ENCODE measurements at places on chromosomes 4 and X.

DNA sequence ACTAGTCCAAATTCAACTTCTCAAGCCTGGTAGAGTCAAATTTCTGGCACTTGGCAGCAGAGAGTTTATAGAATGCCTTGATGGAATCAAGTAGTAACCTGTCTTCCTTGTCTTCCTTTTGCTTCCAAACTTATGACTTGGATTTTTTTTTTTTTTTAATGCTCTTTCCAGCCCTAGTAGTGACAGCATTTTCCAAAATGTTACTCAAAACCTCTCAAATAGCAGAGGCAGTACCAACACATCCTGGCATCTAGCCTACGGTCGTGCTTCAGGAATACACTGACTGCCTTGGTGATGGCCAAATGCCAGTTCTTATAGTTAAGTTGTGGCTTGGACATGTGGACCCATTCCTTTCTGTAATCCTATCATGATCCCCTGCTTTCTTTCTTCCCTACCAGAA lies 46.0 kb downstream of the GALNT7 start:
- no peak for DNase-seq

- no peak for DNase-seq
These were observed 10.2 kb downstream of the CBR4 start for GRCh38 chr4:168999809-169000208.

DNA sequence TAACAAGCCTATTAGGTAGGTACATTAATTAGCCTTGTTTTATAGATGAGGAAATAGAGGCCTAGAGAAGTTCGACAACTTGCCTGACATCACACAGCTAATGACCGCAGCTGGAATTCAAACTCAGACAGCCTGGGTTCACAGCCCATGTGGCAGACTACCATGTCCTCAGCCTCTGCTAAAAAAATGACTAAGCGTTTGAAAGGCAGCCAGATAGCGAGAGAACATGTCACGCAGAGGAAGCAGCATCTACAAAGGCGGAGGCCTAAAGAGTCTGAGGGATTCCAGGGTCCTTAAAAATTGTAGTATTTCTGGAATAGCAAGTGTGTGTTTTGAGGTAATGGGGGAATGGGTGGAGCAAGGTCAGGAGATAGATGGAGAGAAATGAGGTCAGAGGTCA lies 33.2 kb upstream of the BMP15 start:
- no peak for DNase-seq

GRCh38 chrX:6187256-6187655 lies 41.4 kb downstream of the NLGN4X start:
- no peak for DNase-seq

GRCh38 chr4:15516494-15516893 lies 46.8 kb downstream of the CC2D2A start:
- no peak for DNase-seq

- no peak for DNase-seq
These were observed 370.6 kb downstream of the MAGEB5 start for GRCh38 chrX:26586570-26586969.

- DNase-seq = no peak
These were observed 74.1 kb downstream of the FBXO8 start for GRCh38 chr4:174209341-174209740.

- peak; percentile 17 for DNase-seq
These were observed 81.9 kb downstream of the FAM114A1 start for GRCh38 chr4:38949411-38950051.

GRCh38 chrX:101999644-102000539 lies 68.1 kb upstream of the ZMAT1 start:
- DNase-seq = no peak

DNA sequence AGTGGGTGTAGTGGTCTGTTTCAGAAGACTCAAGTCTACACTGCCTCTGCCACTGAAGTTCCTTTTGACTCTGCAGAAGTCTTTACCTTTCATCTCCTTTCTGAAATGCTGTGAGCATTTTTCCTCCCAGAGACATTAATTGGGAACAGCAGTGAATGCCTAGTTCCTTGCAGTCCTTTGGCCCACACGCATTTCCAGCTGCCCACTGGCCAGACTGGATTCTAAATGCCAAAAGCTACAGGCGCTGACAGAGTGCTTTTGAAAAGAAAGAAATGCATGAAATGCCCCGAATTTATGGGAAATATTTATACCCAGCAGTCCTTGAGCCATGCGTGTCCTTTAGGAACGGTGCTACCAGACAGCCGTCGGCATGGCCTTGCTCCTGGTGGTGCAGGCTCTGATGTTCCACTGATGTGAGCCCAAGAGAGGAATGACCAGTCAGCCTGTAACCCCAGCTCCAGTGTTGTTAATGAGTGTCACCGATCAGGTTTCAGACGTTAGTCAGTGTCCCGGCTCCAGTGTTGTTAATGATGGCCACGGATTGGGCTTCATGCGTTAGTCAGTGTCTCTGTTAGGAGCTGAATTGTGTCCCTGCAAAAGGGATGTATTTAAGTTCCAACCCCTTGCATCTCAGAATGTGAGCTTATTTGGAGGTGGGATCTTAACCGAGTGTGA lies 132.6 kb downstream of the TBL1X start:
- no peak for DNase-seq

- DNase-seq = no peak
These were observed 23.4 kb downstream of the STK26 start for GRCh38 chrX:132046533-132046932.

DNA sequence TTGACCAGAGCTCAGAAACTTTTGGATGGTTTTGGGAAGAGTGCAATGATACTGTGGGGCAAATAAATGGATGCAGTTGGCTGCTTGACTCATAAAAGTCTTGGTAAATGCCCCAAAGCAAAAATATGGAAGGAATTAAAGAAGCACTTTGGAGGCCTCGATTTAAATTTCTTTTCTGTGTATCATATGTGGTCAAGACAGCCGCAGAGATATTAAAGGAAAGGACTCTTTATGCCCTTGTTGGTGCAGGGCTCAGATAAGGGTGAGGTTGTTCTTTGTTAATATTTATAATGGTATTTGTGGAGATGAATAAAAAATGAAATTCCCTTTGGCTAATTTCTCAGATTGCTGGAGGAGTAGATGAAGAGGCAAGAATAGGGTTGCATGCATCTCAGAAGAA lies 90.2 kb downstream of the NHS start:
- no peak for DNase-seq

DNA sequence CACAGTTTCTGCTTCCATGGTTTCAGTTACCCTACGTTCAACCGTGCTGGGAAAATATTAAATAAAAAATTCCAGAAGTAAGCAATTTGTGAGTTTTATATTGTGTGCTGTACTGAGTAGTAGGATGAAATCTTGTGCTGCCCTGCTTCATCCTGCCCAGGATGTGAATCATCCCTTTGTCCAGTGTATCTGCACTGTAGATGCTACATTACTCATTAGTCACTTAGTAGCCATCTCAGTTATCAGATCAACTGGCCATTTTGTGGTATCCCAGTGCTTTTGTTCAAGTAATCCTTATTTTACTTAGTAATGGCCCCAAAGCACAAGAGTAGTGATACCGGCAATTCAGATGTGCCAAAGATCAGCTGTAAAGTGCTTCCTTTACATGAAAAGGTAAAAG lies 97.9 kb downstream of the COX18 start:
- DNase-seq = no peak

DNA sequence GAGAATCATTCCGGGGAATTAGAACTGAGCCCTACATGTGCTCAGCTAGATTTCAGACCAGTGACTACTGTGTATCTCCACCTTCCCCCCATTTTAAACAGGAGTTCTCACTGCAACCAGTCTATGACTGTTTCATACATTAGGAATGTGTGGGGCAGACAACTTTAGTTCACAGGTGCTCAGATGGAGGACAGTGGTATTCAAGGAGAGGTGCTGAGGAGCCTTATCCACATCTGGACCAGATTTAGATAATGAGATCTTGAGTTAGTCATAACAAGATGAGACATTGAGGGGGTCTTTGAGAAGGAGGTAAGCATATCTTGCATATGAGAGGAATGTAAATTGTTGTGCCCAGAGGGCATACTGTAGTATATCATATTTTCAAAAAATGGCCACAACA lies 32.8 kb upstream of the RELL1 start:
- DNase-seq = no peak

- DNase-seq = no peak
These were observed 172.7 kb upstream of the MED14 start for GRCh38 chrX:40908026-40908425.

DNA sequence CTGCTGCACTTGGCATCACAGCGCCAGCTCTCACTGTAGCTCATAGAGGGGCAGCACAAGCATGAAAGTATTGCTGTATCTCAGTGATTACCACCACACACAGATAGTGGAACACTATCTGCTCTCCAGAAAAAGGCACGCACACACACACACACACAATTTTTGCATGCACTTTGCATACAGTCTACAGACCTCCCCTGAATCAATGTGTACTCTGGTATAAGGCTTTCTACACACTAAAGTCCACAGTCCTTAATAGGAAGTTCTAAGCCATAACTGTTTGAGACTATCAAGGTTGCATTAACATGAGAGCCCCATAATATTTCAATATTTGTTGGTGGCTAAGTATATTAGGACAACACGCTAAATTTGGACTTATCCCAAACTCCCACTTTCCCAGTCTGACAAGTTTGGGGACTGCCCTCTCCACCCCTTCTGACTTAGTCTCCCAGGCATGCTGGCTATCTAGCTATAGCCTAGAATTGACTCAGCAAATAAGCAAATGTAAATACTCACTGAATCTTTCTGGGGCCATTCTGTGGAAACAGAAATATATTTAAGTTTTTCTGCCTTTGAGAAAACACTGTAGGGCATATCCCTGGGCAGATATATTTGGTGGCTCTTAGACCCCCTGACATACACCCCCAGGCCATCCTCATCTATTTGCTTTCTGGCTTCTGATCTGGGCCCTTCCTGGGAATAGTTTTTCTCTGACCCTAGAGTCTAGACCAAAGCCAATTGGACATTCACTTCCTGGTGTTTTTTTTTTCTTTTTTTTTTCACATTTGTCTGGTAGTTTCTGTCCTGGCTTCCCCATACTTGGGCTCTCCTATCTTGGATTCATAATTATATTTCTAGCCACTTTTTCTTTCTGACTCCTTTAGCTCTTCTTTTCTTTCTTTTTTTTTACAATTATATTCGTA lies 36.4 kb upstream of the CT47C1 start:
- DNase-seq = no peak

DNA sequence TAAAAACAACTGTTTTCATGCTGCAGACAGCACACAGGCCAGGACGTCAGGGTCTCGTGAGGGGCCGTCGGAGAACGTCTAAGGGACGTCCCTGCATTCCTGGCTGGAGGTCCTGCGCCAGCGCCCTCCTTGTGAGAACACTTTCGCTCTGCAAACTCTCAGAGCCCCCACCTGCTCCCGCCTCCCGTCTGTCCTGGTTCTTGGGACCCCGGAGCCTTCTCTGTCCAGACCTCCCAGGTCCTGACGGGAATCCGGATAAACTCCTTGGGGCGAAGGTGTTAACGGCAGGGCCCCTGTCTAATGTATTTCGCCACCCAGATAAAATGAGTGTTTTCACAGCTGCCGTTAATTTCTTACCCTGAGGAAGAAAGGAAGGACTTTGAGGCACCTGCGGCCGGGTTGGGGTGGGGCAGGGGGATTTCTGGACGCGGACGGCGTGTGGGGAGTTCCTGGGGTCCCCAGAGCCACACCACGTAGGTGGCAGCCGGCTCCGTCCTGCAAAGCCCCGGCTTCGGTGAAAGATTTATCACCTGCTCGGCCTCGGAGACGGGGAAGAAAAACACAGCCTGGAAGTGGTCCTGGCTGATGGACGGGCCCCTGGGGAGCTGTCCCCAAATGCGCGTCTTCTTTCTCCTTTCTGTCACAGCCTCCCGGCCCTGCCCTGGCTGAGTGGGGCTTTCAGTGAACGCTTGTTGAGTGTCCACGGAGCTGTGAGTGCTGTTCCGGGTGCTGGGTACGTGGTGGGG lies 35.1 kb upstream of the PPP2R3B start:
- no peak for DNase-seq

DNA sequence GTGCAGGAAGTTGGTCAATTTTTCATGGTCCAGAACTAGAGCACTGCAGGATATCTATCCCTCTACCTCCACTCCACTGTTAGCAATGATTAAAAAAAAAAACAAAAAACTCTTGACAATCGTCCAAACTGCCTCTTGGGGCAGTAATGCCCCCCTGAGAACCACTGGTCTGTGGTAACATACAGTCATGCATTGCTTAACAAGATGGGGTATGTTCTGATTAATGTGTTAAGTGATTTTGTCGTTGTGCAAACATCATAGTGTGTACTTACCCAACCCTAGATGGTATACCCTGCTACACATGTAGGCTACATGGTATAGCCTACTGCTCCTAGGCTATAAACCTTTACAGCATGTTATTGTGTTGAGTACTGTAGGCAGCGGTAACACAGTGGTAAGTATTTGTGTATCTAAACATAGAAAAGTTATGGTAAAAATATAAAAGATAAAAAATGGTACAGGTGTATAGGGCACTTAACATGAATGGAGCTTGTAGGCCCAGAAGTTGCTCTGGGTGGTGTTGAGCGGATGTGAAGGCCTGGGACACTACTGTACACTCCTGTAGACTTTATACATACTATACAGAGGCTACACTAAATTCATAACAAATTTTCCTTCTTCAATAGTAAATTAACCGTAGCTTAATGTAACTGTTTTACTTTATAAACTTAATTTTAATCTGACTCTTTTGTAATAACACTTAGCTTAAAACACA lies 34.1 kb downstream of the ART3 start:
- DNase-seq = no peak

- DNase-seq = no peak
These were observed 109.6 kb downstream of the PCDH18 start for GRCh38 chr4:137422666-137423065.

- DNase-seq = no peak
These were observed at the start of gene CXCL1 for GRCh38 chr4:73869130-73870055. CXCL1 (plus strand) TSS chr4:73869393; CDS start chr4:73869471, 78 bp downstream.

DNA sequence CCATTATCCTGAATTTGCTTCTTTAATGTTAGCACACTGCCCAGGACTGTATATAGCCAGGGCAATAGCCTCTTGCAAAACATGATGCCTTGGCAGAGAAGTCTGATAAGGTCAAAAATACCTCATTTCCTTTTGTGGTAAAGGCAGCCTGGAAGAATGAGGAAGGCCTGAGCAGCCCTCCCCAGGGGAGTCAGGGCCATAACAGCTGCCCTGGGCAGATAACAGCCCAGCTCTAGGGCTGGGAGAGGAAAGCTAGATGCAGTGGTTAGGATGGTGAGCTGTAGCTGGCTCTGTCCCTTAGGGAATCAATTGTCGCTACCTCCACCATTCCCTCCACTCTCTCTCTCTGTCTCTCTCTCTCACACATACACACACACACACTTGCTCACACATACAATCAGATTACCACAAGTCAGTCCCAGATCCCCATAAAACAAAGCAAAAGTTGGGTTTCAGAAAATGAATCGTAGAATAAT lies 29.2 kb downstream of the EFHC2 start:
- DNase-seq = no peak

GRCh38 chrX:140525448-140525847 lies 20.6 kb upstream of the SOX3 start:
- no peak for DNase-seq

GRCh38 chr4:60020389-60020788 lies 1179.7 kb upstream of the ADGRL3 start:
- no peak for DNase-seq

- no peak for DNase-seq
These were observed 108.5 kb upstream of the GLRA2 start for GRCh38 chrX:14420841-14421240.

All from T-helper 9 cell (primary cell).